Choroid plexus epithelial cell (primary cell): ENCODE measurements at places on chromosomes 13 and 19.
A peak's percentile ranks its signal among the peaks of the same experiment; 100 is the strongest.

GRCh38 chr13:82962397-82962796 lies 919.9 kb downstream of the SLITRK1 start:
- DNase-seq = peak; percentile 8

DNA sequence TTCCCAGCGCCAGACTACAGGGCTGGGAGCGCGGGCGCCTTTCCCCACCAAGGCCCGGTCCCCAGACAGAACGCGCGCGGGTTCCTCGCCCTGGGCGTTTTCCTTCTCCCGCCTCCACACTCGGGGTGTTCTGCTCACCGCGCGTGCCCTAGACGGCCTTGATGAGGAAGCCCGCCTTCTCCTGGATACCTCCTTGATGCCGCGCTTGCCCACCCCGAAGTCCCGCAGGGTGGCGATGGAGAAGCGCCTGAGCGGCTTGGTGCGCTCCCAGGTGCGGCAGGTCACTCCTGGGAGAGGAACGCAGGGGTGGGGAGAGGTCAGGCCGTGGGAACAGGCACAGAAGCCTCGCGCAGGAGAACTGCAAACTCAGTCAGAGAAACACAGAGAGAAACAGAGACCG lies 34.8 kb downstream of the CYP2B6 start:
- DNase-seq = no peak

GRCh38 chr13:61415749-61416148 lies at the start of gene PCDH20:
TSS of gene PCDH20 (minus strand) at chr13:61415849. CDS start at chr13:61415158, 691 bp downstream.
- DNase-seq = no peak

DNA sequence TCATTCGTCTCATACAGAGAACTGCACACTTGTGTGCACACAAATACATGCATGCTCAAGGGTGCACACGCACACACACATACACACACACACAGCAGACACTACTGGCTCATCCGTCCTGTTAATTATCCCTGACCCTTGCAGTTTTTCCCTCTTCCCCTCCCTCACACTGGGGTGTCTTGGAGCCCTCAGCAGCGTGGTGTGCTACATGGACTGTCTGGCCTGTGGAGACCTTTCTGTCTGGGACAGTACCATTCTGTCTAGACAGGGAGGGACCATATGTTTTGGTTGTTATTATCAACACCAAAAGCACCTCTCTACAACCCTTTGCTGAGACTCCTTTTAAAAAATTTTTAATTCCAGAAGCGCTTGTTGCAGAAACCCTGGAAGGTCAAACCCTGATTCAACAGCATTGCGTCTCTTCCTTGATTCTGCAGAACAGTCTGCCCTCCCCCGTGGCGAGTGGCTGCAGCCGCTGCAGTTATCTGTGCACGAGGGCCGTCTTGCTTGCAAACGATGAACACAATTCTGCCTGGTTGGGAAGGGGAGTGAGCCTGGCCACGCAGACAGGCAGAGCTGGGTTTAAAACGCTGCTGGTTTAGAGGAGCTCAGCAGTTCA lies 374.0 kb downstream of the IRS2 start:
- DNase-seq = peak; percentile 81

GRCh38 chr13:58977085-58977484 lies 1186.6 kb downstream of the DIAPH3 start:
- no peak for DNase-seq

DNA sequence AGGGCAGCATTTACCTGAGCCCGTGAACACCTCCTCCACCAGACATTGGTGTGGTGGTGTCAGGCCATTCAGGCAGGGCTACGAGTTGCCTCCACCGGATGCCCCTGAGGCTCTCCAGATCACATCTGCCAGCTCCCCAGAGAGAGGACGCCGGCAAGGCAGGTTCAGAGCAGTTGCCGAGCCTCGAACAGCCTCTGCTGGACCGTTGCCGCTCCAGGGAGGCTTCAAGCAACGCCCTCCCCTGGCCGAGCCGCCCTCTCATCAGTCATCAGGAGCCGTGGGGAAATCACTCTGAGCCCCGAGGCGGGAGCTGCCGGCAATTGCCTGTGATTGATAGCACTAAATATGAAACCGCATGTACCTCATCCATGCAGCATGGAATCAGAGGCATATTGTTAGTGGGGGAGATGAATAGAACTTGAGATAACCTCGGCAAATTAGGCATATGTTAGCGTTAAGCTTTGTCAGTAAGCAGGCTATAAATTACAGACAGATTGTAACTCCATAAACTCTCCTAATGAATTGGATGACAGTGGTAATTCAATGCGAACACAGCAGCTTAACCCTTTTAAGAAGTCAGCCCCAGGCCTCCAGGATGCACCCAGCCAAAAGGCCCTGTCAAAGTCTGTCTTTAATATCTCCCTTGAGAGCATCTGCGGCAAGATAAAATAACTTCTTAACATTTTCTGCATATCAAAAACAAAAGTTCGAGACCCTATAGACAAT lies 29.8 kb upstream of the SPACA7 start:
- no peak for DNase-seq

- peak; percentile 17 for DNase-seq
Observed at GRCh38 chr13:20713751-20714150, 10.3 kb downstream of the IL17D start.

GRCh38 chr13:59532405-59532804 lies 631.3 kb downstream of the DIAPH3 start:
- peak; percentile 10 for DNase-seq

DNA sequence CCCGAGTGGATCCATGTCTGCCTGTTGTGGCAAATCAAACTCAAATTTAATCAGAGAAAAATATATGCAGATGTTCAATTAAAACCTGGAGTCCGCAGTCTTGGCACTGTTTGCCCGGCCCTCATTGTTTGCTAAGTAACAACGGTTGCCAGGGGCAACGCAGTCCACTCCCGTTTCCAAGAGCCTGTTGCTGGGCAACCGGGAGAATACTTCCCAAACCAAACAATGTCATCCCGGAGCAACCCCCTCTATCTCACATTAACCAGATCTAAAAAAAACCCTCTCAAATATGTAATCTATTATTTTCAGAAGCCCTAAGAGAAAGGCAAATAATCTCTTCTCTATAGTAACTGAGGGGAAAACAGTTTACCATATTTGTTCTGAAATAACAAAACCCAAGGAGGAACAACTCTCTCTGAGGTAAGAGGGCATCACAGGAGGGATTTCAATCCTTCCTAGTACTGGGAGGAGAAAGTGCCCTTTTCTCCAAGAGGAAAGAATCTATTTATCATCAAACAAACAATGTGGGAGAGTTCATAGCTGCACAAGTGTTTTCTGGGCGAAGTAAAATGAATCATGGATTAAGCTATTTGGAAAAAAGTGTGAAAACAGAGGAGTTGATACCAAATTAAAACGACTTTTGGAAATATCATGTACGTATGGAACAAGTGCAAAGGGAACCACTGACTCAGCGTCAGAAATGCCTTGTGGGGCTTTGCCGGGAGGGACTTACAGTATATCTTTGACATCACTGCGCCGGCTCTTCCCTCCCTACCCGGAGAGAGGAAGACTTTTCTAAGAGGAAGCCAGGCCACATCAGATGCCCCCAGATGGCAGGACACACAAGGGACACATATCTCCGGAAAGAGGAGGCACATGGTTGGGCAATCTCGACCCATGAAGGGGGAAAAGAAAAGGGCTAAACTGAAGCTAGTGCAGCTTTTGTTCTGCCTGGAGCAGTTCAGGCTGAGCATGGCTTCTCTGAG lies 43.3 kb downstream of the RFX2 start:
- peak; percentile 91 for DNase-seq

- peak; percentile 24 for DNase-seq
Observed at GRCh38 chr13:93959796-93960533, 519.5 kb downstream of the DCT start.

DNA sequence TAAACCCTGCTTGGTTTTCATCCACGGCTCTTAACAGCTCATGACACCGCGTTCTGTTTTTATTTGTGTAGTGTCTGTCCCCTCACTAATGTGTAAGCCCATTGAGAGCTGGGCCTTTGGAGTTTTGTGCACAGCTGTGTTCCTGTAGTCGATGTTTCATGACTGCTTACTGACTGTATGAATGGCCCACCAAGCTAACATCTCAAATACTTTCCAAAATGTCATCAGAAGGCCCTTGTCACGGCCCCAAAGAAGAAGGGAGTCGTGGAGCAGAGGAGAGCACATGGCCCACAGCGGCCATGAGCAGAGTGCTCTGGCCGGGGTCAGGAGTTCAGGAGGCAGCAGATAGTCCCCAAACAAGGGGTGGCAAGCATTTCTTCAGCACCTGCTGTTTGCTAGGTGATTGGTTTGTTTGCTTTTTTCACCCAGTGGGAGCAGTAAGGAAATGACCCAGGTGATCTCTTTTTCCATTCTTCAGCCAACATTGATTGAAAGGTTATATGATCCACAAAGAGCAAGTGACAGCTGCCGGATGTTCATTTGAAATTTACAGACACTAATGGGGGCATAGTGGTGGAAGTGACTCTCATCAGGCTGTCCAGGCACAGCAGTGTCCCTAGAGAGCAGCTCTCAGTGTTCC lies 315.2 kb downstream of the ATP8A2 start:
- no peak for DNase-seq

- DNase-seq = no peak
Observed at GRCh38 chr19:51994048-51994644, 7.5 kb upstream of the ZNF350 start.

DNA sequence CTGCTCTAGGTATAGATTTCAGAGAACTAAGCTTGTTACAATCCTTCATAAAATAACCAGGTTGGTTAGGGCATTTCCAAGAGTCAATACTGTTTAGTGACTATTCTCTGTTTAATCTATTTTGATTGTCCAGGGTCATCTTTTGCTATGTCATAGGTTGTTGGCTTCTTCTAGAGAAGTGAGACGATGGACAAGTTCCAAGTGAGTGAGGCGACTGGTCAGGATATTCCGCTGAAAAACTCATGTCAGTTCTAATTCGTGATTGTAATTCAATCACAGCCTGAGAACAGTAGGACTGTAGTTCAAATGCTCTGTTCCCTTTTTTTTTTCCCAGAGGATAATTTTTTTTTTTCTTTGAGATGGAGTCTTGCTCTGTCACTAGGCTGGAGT lies 15.8 kb upstream of the ALOX5AP start:
- no peak for DNase-seq

DNA sequence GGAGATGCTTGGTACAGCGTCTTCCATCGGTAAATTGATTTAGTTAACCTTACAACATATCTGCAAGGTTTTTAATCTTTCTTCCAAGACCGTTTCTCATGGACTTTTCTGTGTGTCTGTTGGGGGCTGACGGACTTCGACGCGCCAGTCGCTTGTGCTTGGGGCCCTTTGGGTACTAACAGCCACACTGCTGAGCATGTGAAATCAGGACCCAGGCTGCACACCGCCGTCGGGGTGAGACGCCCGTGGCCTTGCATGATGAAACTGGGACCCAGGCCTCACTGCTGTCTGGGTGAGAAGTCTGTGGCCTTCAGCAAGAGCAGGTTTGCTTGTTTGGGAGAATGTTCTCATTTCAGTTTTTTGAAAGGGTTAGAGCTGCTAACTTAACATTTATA lies 9.8 kb downstream of the ATP4B start:
- no peak for DNase-seq

DNA sequence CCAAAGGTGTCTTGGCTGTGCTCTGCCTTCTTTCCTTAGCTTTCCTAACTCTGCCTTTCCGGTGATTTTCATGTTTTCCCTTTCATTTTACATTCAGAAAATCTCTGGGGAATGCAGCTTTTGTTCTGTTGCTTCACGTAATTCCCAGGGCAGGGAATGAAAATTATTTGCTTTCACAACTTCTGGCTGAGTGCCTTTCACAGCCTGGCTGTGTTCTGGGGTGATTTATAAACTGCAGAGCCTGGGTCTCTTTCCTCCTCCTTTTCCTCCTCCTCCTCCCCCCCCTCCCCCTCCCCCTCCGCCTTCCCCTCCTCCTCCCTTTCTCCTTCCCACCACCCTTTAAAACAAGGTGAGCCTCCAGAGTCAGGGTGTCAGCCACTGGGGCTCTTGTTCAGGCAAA lies 84.3 kb downstream of the RNASEH2B start:
- peak; percentile 27 for DNase-seq
